Activated naive CD8-positive, alpha-beta T cell treated with anti-CD3 and anti-CD28 coated beads for 36 hours (primary cell): ENCODE measurements at places on chromosomes 12 and 14.

DNA sequence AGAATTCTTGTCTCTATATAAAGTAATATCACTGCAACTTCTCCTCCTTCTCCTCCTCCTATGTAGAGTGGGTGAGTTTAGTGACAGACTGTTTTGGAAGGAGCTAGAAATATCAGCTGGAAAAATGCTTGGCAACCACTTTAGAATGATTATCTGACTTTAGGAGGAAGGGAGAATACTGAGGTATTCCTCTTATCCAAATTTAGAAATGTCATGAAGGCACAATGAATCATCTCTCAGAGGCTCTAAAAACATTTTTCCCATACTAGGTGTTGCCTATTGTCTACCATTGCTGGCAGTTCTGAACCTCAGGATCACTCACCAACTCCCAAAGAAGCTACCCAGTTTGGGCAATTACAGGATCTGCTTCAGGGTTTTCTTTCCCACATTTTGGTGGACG lies 306.6 kb upstream of the ATP2B1 start:
- DNase-seq, result no peak

- no peak for DNase-seq
Observed at GRCh38 chr12:8831116-8831515, 8.7 kb downstream of the A2ML1 start.

DNA sequence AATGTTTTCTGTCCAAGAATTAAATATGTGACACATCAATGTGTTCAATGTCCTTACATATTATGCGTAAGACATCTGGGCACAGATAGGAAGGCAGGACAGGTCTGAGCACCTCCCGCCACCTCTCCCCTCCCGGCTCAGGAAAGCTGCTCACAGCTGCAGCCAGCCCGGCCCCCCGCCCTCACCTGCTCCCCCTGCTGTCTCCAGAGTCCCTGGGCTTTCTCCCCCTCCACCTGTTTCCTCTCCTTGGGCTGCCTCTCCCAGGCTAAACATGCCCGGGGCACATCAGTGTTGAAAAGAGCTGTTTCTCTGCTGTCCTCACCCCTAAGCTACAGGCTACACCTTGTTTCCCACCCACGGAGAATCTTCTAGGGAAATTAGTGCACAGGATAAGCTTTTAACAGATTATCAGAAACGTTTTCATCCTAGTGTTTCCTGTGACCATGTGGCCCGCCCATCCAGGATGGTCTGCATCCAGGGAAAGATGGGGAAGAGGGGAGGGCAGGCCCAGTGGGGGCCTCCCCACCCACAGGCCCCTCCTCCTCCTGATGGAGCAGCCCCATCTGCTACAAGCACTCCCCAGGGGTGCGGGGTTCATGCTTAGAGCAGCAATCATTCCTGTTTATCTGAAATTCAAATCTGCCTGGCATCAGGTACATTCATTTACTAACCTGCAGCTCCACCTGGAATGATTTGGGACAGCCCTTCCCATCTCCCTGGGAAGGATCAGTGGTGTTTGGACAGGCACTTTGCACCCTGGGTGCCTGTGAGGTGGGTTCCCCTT lies 273.8 kb upstream of the SFSWAP start:
- no peak for DNase-seq

- DNase-seq, result no peak
Observed at GRCh38 chr14:37145395-37145794, 27.0 kb downstream of the SLC25A21 start.

GRCh38 chr14:102487204-102487577 lies 22.4 kb downstream of the ANKRD9 start:
- no peak for DNase-seq

DNA sequence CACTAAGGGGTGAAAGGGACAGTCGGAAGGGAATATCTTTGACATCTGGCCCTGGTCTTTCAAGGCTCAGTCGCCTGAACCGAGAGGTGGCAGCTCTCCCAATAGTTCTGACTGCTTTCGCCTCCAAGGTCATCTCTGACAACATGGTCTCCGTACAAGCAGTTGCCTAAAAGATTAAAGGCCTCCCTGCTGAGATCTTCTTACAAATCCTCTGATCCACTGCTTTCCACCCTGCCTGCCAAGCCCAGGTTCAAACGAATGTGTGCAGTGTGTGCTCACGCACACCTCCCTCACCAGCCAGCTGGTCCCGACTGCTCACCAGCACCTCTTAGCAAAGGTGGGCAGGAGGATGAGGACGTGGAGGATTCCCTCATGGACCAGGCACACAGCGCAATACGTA lies 10.4 kb downstream of the B4GALNT3 start:
- no peak for DNase-seq

DNA sequence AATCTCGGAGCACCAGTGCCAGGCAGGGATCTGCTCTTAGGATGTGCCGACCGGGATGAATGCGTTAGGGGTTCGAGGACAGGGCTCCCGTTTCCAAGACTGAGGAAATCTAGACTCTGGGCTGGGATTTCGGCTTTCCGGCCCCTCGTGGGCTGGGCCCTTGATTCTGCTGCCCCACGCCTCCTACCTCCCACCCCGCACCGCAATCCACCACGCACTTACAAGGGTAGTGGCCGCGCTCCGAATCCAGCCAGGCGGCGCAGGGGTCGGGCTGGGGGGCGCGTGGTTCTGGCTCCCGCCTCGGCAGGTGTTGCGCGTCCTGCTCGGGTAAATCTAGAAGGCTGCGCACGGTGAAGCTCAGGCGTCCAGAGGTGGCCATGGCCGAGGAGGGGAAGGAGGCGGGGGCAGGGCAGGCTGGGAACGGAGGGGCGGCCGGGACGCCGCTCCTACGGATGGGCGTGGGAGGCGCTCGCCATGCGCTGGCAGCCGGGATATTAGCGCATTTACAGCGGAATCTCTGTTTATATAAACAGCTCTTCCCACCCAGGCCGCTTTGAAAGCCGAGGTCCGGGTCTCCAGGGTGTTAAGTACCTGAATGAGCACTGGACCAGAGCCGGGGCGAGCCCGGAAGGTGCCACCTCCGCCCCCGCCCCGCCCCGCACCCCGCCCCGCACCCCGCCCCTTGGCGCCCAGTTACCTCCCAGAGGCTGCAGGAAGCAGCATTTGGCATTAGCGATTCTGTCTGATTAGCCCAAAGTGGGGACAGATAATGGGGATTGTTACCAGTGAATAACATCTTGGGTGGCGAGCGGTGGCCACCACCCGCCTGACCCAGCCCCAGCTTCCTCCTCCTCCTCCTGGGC lies at the start of gene NKX2-8:
NKX2-8 (minus strand) TSS at position 604 of the 863 bp plus-strand sequence; CDS start at position 379, 225 bp downstream.
- DNase-seq, result no peak

- DNase-seq, result no peak
Observed at GRCh38 chr12:68439368-68440045, 107.3 kb upstream of the MDM1 start.

DNA sequence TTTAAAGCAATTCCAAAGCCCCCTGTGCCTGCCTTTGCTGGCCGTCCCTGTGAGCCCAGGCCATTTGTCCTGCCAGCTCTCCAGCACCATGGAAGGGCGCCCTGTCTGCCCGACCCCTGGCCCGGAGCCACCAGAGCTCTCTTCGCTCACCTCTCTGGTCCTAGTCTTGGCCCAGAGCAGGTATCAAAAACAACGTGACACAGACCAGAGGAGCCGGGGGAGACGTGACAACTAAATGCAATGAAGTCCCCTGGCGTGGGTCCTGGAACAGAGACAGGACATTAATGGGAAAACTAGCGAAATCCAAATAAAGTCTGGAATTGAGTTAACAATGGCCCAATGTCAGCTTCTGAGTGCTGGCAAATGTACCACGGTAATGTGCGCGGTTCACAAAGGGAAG lies 83.2 kb upstream of the DIO3 start:
- no peak for DNase-seq
